ENCODE measurements at places on chromosomes 1 and 21.

GRCh38 chr1:112083487-112083886 lies 94.0 kb upstream of the KCND3 start:
- no peak for DNase-seq

DNA sequence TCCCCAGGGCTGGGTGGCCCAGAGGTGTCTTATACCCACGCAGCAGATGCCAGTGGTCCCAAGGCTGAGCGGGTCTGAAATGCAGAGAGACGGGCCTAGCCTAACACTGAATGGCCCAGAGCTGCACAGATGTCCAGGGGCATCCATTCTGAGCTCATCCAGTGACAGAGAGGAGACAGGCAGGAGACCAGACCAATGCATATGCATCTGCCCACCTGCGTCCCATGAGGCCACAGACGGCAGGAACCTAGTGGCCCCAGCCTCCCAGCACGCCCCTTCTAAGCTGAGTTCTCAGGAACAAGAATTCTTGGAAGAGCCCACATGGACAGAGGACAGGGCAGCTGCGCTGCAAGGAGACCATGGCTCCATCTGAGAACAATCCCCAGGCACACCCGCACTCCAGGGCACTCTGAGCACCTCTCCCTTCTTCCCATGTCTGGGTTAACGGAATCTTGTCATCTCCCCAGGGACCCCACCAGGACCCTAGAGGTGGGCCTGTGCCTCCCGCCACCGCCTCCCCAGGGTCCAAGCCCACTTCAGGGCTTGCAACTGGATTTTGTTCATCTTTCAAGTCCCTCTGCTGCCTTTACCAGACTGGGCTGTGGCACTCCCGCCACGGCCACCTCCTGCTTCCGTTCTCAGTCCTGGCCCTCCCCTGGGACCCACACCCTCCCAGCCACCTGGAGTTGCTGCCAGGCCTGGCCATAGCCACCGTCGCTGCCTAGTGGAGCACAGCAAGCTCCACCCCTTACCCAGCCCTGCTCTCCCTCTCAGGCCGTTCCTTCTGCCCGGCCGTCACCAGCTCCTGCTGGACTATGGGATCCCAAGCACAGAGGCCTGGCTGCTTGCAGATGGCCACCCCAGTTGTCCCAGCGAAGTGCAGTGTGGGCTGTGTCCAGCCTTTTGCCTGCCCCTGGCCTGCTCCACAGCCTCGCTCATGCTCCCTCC lies 3.3 kb downstream of the WNT3A start:
- no peak for DNase-seq

- DNase-seq = no peak
Observed at GRCh38 chr1:26754086-26754874, 33.5 kb upstream of the PIGV start.

DNA sequence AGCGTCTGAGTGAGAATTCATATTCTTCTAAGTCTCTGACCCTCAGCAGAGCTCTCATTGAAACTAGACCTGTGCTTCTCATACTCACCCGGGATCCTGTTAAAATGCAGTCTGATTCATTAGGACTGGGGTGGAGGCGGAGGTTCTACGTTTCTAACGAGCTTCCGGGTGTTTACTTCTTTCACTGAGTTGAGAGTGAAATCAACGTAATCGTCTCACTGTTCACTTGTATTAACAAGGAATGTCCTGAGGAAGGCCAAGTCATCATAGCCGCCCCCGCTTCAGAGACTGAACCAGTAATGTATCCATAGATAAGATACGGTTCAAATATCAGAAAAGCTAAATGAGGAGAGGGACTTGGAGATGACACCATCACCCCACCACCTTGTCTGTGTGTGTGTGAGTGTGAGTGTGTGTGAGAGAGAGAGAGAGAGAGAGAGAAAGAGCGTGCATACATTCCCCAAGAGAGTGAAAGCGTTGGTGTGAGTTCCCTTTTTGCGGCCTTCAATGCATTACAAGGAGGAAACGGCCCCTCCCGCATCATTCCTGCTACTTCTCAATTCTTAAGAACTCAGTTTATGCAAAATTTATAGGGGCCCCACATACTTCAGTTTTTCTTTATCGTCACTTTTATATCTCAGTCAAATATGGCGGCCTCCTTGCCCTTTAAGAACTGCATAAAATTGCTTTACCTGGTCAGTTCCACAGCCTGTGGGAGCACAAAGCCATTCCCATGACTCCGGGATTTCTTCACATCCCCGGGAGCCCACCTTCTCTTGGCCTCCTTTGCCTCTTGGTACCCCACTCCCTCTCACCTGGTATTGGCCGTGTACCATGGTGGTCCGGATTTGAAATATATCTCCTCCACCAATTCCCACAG lies 19.8 kb downstream of the KMO start:
- peak; percentile 79 for DNase-seq

GRCh38 chr1:94540440-94541245 lies 916 bp downstream of the F3 start:
- no peak for DNase-seq

DNA sequence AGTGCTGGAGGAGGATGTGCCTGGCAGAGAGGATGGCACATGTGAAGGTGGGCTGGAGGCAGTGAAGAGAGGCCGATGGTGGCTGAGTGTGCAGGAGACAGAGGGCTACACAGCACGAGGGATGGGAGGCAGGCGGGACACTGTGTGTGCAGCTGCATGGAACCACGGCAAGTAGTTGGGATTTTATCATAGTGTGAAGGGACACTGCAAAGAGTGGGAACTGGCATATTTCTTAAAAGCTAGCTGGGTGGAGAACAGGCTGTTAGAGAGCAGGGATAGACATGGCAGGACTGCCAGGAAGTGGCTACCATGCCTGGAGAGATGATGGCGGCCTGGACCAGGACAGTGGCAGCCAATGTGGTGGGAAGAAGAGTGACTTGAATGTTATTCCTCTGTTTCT lies 102.4 kb upstream of the TLR5 start:
- no peak for DNase-seq

DNA sequence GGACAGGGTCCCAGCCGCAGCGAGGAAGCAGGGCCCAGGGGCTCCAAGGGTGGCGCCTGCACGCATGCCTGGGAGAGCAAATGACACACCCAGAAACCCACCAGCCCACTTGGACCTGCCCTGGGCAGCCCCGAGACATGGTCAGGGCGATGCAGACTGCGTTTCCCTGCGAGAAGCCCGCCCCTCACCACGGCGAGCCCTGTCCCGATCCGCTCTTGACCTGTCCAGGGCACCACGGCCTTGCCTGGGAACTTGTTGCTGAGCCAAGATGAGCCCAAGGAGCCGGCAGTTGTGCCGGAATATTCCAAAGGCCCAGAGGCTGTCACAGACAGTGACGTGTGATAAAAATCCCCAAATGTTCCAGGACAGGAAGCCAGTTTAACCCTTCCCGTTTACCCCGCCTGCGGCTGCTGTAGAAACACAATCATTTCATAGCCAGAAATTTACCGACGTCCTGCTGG lies 78.1 kb downstream of the SIK1 start:
- no peak for DNase-seq

DNA sequence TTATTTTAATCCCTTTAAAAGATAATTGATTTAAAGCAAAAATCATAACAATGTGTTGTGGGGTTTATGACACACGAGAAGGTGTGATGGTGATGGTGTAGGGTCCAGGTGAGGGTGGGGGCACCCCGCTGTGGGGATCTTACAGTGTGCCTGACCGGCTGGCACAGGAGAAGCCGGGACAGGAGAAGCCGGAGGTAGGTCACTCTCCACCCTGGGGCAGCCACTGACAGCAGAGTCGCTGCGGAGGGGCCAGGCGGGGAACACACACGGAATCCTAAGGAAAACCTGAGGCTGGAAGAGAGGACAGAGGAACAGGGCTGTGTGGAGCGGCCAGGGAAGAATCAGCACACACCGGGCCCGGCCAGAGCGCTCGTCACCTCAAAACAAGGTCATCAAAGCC lies 4.3 kb upstream of the LRRC3 start:
- DNase-seq = no peak

GRCh38 chr1:171087896-171088295 lies 2.8 kb upstream of the FMO3 start:
- no peak for DNase-seq

DNA sequence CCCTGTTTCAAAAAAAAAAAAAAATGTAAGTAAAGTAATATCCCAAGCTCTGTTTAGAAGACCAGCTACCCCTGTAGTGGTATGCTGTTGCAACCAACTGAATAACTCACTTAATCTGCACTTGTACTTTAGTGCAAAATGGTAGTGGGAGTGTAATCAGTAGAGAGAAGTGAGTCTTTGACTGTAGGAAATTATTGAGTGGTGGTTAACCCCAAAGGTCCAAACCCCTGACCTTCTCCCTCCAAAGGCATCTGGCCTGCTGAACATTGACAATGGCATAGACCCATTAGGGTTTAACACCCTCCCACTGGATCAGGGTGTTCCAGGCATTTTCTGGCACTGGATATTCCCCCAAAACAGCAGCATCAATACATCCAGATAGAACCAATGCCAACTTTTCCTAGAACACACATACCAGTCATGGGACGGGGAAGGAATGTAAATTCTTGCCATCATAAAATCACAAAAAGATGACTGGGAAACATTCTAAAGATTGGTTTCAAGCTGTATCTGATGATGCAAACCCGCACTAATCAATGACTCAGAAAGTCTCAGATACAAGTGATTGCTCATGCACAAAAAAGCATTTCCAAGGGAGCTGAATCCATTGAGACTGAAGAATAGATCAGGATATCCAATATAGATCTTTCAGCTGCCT lies 110.3 kb downstream of the MRPL39 start:
- no peak for DNase-seq

DNA sequence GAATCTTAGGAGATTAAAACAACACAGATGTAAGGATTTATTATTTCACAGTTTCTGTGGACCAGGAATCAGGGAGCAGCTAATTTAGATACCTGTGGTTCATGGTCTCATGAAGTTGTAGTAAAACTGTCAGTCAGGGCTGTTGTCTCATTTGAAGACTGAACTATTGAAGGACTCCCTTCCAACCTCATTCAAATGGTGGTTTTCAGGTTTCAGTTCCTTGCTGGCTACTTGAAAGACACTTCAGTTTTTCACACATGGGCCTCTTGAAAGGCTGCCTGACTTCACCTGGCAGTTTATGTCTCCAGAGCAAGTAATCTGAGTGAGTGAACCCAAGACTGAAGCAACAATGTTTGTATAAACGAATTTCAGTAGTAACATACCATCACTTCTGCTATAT lies 915.9 kb downstream of the PLA2G4A start:
- DNase-seq = no peak

- DNase-seq = no peak
Observed at GRCh38 chr1:184186167-184186566, 134.6 kb downstream of the TSEN15 start.

- no peak for DNase-seq
Observed at GRCh38 chr1:24752305-24752704, 7.1 kb downstream of the CLIC4 start.

GRCh38 chr1:231665726-231666125 lies 39.1 kb downstream of the DISC1 start:
- DNase-seq = no peak

GRCh38 chr1:246724016-246724730 lies at the start of gene SCCPDH:
SCCPDH (plus strand) TSS chr1:246724409; CDS start chr1:246724423, 14 bp downstream.
- peak; percentile 85 for DNase-seq

- DNase-seq = no peak
Observed at GRCh38 chr1:17066361-17067068, 12.7 kb upstream of the SDHB start.

DNA sequence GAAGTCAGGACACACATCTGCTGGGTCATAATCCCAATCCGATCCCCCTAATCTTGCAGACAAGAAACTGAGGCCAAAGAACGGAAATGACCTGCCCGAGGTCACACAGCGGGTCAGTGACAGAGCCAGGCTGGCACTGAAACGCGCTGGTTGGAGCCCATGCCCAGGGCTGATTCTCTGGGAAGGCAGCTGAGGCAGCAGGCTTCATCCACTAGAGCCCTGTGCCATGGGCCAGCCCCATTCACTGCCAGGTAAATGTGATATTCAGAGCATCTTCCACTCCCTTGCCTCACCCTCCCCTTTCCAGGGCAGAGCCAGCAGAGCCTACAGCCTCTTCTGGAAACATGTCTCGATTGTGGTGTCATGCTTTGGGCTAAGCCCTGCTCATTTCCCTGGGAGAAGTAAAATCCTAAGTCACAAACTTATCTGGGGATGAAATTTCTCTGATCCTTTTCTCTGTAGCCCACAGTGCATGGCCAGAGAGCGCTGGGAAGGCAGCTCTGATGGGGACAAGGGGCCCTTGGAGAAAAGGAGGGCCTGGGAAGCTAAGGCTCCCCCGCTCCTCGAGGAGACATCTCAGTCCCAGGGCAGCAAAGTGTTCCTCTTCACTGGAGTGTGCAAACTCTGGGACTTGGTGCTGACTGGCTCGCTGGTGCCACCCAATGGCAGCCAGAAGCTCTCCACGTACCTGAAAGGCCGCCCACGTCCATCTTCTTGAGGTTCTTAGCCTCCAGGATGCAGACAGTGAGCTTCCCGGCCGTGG lies 110.4 kb downstream of the SYT2 start:
- DNase-seq = no peak

- no peak for DNase-seq
Observed at GRCh38 chr1:63261736-63262458, 60.5 kb upstream of the FOXD3 start.

DNA sequence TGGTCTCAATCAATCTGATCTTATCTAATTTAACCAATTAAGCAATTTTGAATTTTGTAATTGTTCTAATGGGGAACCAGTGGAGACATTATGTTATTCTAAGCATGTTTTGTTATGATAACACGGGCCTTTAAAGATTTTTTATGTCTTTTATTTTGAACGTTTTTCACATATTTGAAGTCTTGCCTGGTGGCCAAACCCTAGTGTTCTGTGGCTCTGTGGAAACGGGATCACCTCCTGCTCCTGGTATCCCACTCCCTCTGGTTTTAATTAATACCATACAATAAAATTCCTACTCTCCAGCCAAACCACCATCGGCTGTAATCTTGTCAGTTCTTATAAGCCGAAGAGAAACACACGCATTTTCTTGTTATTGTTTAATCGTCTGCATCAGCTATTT lies 22.9 kb upstream of the LMO4 start:
- DNase-seq = no peak

DNA sequence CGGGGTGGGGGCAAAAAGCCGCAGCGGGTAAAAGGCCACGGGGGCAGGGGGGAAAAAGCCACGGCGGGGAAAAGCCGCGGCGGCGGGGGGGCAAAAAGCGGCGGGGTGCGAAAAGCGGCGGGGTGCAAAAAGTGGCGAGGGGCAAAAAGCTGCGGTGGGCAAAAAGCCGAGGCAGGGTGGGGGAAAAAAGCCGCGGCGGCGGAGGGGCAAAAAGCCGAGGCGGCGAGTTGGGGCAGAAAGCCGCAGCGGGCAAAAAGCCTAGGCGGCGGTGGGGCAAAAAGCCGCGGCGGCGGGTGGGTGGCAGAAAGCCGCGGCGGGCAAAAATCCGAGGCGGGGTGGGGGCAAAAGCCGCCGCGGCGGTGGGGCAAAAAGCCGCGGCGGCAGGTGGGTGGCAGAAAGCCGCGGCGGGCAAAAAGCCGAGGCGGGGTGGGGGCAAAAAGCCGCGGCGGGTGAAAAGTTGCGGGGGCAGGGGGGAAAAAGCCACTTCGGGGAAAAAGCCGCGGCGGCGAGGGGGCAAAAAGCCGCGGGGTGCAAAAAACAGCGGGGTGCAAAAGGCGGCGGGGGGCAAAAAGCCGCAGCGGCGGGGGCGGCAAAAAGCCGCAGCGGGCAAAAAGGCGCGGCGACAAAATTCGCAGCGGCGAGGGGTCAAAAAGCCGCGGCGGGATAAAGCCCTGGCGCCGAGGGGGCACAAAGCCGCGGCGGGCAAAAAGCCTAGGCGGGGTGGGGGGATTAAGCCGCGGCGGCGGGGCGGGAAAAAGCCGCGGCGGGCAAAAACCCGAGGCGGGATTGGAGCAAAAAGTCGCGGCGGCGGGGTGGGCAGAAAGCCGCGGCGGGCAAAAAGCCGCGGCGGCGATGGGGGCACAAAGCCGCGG lies 3901.2 kb downstream of the SRGAP2C start:
- no peak for DNase-seq

Measured in GDM1 (cell line).